ENCODE measurements at places on chromosomes 12 and 14. TPM values are rescaled to one million over a fixed set of nuclear protein-coding genes. Genes with fewer than 3 reads are reported as not detected.

DNA sequence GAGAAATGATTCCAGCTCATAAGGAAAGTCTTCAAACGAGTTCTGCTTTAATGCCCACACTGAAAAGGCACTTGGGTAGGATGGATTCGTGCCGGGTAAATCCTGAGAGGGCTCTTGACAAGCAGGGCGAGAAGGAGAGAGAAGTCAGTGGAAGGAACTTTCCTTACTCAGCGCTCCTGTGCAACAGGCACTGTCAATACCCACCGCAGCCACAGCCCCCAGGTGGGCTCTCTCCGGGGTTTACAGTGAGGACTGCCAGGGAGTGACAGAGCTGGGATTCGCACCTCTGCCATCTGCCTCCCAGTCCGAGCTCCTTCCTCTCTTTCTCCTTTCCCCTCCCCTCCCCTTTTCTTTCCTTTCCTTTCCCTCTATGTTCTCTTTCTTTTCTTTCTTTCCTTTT is 118.7 kb downstream of the BEGAIN start:
- no peak for DNase-seq

GRCh38 chr14:34957771-34958286 is 25.0 kb upstream of the SRP54 start:
- no peak for DNase-seq

- no peak for DNase-seq
Measured at GRCh38 chr14:71488703-71489191, 443.5 kb upstream of the RGS6 start.

DNA sequence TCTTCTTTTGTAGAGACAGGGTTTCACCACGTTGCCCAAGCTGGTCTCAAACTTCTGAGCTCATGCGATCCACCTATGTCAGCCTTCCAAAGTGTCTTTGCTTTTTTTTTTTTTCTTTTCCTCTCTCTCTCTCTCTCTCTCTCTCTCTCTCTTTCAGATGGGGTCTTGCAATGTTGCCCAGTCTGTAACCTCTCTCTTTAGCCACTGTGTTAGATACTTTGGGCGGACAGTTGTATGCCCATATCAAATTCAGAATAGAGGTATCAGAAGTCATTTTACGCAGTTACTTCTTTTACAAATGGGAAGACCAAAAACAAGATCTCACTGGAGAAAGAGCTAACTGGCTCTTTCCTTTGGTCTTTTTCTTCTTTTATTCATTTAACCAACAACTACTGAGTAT is 6.7 kb downstream of the HEBP1 start:
- no peak for DNase-seq

The PMCH gene
- not detected for total RNA-seq

- no peak for DNase-seq
Measured at GRCh38 chr14:68510201-68511128, 282.4 kb downstream of the ZFP36L1 start.
